ENCODE measurements at places on chromosomes 5 and 9.

DNA sequence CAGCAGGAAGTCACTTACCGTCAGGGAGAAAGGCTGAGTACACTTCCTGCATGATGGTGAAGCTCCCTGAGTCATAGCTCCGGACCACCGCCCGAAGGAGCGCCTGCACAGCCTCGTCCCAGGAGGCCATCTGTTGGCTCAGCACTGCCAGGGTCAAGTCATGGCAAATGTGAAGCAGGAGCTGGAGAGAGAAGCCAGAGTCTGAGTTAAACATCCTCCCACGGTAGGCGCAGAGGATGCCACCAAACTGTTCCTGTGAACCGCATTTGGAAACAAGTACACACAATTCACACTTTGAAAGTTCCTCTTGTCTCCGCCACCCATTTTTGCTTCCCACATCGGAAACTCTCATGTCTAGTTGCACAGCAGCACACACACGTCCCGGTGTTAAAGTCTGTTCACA, 33.9 kb downstream of the CNOT8 start:
- no peak for DNase-seq

GRCh38 chr9:16721972-16722371, 148.5 kb downstream of the BNC2 start:
- DNase-seq, result no peak

DNA sequence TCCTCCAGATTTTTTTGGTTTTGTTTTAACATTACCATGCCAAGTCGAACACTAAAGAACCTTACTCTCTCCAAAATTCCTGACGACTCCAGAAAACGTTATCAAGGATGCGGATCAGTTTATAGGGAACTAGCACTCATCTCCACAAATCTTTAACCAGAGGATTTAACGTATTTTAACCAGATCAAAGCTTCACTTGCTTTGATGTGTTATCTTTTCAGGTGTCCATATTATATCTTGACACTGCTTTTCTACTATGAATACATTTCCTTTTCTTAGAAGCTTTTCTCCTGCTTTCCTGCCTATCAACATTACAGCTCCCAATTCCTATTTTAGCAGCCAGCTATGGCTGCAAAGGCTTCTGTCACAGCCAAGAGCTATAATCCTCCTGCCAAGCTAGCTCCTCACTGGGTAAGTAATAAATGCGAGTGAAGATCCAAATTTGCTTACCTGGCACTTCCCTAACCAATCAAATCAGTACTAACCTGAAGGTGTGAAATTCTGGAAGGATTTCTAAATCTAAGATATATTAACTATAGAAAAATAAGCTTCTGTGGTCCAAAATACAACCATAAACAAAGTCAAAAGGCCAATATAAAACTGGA, 60.2 kb downstream of the CDC14B start:
- no peak for DNase-seq

DNA sequence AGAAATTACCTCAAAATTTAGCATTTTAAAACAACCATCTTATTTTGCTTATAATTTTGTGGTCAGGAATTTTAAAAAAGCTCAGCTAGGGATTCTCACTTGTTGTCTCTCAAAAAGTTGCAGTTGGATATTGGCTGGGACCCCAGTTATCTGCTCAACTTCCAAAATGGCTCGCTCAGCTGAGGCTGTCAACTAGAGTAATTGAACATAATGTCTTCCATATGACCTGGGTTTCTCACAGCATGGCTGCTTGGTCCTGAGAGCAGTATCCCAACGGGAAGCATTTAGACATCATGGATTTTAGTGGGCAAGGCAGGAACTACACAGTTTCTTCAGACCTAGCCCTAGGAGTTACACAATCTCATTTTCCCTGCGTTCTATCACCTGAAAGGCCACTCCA, 63.6 kb upstream of the SPEF2 start:
- no peak for DNase-seq

DNA sequence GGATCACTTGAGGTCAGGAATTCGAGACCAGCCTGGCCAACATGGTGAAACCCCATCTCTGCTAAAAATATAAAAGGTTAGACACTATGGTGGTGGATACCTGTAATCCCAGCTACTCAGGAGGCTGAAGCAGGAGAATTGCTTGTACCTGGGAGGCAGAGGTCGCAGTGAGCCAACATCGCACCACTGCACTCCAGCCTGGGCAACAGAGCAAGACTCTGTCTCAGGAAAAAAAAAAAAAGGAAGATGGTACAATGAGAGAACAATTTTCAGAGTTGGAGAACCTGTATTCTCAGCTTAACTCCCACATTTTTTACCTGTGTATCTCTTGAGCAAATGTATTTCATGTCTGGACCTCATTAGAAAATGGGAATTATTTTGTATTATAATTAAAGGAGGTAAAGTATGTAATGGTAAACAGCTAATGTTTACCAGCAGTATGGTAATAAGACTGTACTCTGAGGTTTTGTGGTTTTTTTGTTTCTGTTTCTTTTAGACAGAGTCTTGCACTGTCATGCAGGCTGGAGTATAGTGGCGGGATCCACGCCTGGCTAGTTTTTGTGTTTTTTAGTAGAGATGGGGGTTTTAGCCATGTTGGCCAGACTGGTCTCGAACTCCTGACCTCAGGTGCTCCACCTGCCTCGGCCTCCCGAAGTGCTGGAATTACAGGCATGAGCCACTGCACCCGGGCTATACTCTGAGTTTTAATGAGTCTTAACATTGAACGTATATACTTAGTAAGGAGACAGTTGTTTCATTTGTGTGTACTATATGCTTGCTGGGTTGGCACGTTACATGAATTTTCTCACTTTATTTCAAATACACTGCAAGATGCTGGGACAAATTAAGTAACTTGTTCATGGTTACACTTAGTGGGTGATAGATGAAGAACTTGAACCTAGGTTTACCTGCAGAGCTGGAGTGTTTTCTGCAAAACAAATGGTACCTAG, 16.2 kb downstream of the UHRF2 start:
- DNase-seq, result no peak

DNA sequence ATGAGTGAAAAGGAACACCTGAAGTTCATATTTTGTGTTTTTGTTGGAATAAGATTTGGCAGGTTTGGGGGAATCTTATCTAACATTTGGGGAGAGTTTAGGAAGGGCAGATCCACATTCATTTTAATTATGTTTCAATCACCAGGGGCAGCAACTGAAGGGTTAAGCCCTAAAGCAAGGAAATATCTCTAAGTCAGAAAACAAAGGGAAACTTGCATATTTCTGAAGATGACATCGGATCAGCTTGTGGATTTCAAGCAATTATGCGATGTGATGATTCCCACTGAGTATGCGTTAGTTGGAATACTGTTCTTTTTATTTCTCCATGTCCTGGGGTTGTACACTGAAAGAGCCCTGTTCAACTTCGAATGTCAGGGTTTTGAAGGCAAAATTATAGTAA, 59.8 kb upstream of the NFIB start:
- DNase-seq, result no peak

- DNase-seq, result no peak
These were observed 35.2 kb downstream of the RAI14 start for GRCh38 chr5:34691326-34691725.

- DNase-seq, result no peak
These were observed 872.7 kb downstream of the EFNA5 start for GRCh38 chr5:106797996-106798395.

GRCh38 chr9:24625097-24625496, 79.4 kb upstream of the IZUMO3 start:
- no peak for DNase-seq

DNA sequence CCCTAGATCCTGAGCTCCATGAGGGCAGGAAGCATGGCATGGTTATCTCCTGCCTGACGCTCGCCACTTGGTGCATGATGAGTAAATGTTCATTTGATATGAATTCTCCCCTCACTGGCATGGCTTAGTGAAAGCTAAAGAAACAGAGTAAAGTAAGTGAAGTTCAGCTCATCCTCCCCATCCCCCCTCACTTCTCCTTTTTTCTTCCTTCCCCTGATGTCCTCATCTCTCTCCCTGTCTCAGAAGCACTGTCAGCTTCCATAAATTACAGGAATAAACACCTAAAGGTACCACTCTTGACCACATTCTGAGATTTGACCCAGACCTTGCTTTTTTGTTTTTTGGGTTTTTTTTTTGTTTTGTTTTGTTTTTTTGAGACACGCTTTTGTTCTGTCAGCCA, 73.3 kb downstream of the SNX18 start:
- DNase-seq, result no peak

GRCh38 chr5:39117401-39117800, 43.2 kb upstream of the RICTOR start:
- no peak for DNase-seq

- DNase-seq, result no peak
These were observed 93.9 kb downstream of the DAB2IP start for GRCh38 chr9:121745396-121745695.

DNA sequence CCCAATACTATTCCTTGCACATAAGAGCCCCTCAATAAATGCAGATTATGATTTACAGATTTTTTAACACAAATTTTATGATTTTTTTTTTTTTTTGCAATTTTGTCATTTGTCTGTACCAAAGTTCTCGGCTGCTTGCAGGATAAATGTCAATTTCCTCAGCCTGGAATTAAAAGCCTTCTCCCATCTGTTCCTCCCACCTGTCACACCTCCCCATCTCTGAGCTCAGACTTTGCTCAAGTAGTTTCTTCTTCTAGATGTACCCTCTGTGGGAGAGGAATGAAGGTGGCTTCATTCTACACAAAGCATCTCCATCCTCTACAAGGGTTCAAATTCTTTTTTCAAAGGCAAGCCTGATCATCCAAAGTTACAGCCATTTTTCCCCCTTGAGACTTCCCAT, 153.7 kb upstream of the GRAMD2B start:
- no peak for DNase-seq

DNA sequence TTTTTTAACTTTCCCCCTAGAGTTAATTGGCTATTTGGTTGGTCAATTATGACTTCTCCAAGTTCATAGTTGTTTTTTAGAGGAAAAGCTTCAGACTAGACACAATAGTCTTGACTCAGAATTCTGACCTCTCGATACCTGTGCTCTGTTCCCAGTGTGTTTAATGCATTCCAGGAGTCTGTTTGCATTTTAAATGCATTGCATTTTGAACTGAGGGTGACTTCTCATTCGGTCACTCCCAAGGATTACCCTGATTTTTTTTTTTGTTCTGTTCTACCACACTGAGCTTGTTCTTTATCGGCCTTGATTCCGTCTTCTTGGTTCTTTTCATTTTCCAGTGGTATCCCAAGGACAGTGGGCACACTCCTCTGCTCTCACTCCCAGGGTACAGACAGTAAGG, 16.3 kb downstream of the ARHGEF28 start:
- no peak for DNase-seq

DNA sequence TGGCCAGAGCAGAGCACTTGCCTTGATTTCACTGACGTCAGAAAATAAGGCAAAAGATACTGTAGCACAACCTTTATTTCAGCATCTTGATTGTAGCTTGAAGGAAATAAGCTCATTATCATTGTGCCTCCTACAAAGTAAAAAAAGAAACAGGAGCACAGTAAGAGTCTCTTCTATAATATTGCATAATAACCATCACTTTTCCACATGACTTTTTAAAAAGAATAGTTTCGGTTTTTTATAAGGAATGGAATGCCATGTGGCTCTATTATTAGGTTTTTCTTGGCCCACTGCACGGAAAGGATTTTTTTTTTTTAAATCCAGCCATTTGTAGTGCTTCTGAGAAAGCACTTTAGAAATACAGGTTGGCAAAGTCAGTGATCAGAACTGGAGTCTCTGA, 655.3 kb downstream of the LRRC70 start:
- no peak for DNase-seq

DNA sequence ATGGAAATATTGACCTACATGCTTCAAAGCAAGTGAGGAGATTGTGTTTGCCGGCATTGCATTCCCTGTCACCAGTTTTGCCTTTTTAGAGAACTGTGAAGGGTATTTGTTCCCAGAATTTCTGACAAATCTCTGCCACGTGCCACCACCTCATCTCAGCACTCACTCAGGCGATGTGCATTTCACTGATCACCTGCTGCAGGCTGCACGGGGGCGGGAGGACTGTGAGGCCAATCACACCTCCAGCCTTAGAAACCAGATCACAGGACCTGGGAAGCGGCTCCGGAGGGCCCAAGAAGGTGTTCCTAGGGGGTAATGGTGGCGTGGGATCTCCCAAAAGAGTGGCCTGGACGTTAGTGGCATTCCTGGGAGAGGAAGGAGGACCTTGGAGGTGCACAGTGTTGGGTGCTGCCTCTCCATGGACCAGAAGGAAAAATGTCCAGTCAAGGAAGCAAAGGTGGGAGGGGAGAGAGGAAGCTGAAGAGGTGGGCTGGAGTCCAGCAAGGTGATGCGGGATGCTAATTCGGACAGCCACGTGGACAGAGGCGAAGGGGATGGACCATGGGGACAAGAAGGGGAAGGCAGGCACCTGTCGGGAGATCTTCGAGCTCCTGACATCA, 63.6 kb upstream of the OLFM1 start:
- DNase-seq, result no peak

- DNase-seq, result no peak
These were observed 15.4 kb upstream of the SUSD3 start for GRCh38 chr9:93043122-93043521.

DNA sequence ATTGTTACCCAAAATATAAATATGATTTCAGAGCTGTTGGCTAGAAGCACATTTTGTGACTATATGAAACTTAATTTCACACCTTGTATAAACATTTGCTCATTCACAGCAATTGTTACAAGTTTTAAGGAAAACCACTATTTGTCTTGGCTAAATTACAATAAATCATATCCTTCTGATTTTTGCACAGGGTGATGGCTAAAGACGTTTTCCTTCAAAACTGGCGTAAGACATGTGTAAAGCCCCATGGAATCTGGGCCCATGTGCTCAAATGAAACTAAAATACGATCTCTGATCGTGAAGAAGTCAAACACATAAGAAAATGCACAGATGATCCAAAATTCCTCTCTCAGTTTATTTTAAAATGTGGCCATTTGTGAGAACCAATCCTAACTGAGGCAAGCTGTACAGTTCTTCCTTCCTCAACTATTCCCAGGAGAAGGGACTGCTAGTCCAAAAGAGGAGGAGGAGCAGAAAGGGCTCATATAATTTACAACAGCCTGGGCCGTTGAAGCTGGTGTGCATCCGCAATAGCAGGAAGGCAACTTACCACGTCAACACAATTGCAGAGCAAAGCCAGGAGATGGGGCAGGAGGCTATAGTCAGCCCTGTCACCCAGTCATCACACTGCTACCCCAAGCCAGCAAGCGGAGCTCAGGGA, 98.4 kb downstream of the MED27 start:
- DNase-seq, result no peak

DNA sequence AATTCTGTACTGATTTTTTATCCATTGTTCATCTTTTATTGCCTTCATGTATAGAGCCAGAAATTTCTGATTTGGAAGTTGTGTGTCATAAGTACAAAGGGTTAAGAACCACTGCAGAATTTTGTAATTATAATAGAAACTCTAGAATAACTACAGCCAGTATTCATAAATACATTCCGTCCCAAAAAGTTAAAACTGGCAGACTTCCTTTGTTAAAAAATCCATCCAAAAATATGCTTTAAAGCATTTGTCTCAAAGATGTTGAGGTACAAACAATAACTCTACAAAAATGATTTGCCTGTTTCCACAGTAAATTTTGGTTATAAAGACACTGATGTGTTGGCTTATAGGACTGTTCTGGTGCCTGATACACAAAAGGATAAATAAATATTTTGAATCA, 436.6 kb downstream of the DTWD2 start:
- DNase-seq, result no peak

- DNase-seq, result no peak
These were observed 159.2 kb downstream of the ARRDC3 start for GRCh38 chr5:91223886-91224285.
